Stimulated activated CD8-positive, alpha-beta memory T cell treated with anti-CD3 and anti-CD28 coated beads, Interleukin-7, amount 100 ng/mL, for 48 hours (primary cell): ENCODE measurements at places on chromosomes 16 and 17.

DNA sequence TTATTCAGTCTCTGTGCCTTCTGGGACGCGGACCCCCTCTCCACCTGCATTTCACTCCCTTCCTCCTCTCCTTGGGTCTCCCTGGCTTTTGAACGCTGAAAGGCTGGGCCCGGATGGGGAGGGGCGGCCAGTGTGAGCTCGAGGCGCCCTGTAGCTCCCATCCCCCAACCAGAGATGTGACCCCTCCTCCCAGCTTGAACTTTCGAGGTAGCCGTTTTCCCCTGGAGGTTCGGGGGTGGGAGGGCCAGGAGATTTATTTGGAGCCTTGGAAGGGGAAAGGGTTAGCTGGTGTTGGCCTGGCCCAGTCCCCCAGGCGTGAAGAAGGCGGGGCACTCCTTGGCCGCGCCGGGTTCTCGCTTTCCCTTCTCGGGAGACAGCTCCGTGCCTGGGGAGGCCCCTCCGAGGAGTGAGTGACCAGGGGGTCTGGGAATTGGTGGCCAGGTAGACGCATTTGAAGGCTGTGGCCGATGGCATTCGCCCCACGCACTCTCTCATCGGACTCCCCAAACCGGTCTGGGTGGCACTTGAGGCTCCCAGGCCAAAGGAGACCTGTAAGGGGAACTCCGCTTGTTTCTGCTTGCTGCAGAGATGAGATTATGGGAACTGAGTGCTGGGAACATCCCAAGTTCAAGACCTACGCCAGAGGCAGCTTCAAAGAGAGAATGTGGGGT, 942 bp downstream of the LDAF1 start:
- no peak for DNase-seq

DNA sequence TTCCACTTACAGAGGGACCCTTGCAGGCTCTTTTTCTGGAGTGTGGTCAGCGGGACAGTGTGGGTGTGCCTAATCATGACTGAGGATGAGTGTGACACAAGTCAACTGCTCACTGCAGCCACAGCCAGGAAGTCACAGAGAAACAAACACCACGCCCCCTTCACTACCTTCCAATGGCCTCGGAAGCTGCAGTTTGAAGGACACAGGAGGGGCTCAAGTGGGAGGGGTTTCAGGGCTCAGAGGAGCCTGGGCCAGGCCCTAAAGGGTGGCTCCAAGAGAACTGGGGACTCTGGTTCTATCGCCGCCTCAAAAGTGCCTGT, 116.2 kb upstream of the SDK2 start:
- no peak for DNase-seq

DNA sequence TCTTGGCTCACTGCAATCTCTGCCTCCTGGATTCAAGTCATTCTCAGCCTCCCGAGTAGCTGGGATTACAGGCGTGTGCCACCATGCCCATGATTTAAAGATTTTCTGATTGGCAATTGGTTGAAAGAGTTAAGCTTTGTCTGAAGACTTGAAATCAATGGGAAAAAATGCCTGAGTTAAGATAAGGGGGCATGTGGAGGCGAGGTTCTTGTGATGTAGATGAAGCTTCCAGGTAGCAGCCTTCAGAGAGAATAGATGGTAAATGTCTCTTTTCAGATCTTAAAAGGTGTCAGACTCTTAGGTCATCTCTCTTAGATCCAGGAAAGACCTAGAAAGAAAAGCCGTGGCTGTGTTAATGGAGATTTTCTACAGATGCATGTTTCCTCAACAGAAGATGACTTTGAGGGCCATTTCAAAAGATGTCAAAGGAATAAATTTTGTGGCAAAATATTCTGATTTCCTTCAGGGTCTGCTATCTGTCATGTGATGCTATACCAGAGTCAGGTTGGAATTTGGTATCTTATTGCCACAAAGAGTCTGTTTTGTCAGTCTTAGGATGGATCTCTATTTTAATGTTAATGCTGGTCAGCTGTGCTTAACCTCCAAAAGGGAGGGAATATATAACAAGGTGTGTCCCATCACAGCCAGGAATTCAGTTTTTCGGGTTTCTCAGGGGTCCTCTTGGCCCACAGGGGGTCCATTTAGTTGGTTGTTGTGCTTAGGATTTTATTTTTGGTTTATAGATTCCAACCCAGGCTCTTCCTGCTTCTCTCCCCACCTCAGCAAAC, 58.3 kb upstream of the AKTIP start:
- no peak for DNase-seq

DNA sequence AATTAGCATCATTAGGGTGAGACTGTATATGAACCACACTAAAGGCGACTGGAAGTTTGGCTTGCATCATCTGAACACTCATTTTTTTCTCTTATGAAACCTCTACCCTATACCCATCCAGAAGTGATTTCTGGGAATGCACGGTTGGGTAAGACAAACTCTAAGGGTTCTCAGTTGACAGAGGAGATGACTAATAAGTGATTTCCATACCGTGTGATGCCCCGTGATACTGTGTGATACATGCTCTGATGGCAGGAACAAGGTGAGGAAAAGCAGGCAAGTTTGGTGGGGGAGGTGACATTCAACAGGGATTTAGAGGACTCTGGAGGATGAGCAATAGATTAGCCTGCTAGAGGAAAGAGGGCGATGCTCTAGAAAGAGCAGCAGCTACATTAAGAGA, 156.4 kb upstream of the CCL2 start:
- DNase-seq, result no peak

- DNase-seq, result no peak
Measured at GRCh38 chr17:4920351-4921048, 11.6 kb upstream of the GP1BA start.

DNA sequence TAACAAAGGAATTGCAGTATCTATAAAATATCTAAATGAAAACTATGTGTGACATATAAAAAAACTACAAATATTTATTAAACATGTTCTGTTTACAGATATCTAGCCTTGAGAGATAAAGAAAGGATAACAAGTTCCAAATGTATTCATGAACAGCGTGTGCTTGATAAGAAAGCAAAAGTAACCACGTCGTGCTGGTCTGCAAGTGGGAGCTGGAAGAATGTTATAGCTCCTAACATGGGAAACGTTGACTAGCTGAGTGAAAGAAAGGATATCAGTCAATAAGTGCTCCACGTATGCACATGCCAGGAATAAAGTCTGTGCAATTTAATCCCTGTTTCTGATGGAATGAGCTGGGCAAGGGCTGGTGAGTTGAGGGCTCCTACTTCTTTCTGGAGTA, 71.2 kb upstream of the CDYL2 start:
- DNase-seq, result no peak

DNA sequence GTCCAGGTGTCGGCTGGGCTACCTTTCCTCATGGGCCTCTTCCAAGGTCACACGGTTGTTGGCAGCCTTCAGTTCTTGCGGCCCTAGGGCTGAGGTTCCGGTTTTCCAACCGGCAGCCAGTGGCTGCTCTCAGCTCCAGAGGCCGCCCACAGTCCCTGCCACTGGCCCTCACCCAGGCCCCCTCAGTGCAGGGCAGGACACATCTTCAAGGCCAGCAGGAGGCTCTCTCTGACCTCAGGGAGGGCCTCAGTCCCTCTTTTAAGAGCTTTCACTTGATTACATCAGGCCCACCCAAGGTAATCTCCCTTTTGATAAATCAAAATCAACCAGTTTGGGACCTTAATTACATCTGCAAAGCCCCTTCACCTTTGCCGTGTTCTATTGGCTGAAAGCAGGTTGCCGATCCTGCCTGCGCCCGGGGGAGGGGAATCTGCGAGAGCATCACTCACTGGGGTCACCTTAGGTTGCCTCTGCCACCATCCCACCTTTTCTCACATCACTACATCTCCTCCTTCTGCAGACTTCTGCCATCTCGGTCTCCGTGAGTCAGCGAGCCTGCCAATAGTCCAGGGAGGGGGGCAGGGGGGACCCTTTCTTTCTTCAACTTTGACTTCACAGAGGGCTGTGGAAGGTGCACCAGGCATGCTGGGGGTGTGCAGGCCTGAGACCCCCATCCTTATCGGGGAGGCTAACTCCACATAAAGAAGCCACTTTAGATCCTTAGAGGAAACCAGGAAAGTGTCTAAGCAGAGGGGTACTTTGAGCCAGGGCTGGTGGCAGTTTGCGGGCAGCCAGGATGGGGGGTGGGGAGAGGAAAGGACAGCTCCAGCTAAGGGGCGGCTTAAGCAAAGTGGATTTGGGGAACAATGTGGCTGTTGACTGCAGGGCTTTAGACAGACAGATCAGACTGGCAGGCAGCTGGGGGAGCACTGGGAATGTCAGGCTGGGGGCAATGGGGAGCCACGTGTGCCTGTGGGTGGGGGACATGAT, 28.8 kb upstream of the NXPH3 start:
- no peak for DNase-seq

GRCh38 chr16:67181346-67181745, 2.4 kb downstream of the MATCAP1 start:
- DNase-seq, result no peak

GRCh38 chr16:30352488-30353401, 2.4 kb downstream of the CD2BP2 start:
- DNase-seq, result no peak

DNA sequence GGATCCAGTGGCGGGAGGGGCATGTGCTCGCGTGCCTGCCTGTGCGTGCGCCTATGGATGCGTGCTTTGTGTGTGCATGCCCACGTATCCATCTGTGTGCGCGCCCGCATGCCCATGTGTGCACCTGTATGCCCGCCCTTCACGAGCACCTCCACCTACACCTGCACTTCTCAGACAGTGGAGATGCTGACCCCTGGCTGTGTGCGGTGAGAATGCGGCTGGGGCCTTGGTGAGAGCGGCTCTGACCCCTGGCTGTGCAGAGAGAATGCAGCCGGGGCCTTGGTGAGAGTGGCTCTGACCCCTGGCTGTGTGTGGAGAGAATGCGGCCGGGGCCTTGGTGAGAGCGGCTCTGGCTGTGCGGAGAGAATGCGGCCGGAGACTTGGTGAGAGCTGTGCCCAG, 33.9 kb downstream of the AXIN1 start:
- no peak for DNase-seq

- no peak for DNase-seq
Measured at GRCh38 chr16:12255473-12255872, 278.9 kb downstream of the SNX29 start.

- no peak for DNase-seq
Measured at GRCh38 chr16:30437511-30438046, 7.7 kb upstream of the DCTPP1 start.

- DNase-seq, result no peak
Measured at GRCh38 chr16:55052741-55053415, 122.2 kb downstream of the IRX5 start.

- DNase-seq, result no peak
Measured at GRCh38 chr16:2086812-2087747, 39.3 kb downstream of the TSC2 start.

- no peak for DNase-seq
Measured at GRCh38 chr17:10136258-10136981, 62.0 kb downstream of the GAS7 start.

GRCh38 chr17:57481910-57482391, 225.6 kb downstream of the MSI2 start:
- DNase-seq, result no peak

- no peak for DNase-seq
Measured at GRCh38 chr17:76688165-76688622, 22.6 kb downstream of the MXRA7 start.

DNA sequence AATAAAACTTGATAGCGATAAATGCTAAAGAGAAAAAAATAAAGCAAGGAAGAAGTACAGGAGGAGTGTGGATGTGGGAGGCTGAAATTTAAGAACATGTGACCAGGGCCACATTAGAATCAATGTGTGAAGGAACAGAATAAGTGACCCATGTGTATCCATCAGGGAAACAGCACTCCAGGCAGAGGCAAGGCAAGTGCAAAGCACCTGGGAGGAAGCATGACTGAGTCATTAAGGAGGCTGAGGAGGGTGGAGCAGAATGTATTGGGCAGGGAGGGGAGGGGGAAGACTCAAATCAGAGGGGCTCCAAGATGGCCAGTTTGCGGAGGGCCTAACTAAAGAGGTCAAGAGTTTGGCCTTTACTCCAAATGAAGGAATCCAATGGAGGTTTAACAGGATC, 8.0 kb downstream of the CDR2 start:
- no peak for DNase-seq

- no peak for DNase-seq
Measured at GRCh38 chr17:27771586-27771985, 28.7 kb downstream of the NOS2 start.

DNA sequence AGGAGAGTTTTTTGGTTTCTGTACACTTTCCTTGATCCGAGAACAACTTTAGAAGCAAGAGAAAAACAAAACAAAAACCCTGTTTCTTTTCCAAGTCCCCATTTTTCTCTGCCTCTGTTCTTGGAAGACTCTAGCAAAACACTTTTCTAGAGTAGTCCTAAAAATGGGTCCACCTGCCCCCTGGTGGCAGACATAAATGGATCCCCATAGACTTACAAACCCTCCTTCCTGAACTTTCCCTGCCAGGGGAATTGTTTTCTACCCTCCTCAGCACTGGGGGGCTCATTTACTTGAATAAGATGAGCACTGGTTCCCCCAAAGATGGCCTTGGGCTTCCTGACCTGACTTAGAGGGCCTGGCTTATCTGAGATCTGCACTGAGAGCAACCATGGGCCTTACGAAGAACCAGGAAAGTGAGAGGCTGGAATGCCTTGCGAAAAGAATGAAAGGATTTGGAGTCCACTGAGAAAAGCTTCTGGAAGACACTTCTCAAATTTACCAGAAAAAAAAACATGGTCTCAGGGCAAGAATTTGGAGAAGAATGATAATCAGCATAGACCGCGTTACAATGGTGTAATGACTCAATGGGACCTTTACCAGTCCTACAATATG, 48.0 kb upstream of the CDYL2 start:
- peak; percentile 9 for DNase-seq

DNA sequence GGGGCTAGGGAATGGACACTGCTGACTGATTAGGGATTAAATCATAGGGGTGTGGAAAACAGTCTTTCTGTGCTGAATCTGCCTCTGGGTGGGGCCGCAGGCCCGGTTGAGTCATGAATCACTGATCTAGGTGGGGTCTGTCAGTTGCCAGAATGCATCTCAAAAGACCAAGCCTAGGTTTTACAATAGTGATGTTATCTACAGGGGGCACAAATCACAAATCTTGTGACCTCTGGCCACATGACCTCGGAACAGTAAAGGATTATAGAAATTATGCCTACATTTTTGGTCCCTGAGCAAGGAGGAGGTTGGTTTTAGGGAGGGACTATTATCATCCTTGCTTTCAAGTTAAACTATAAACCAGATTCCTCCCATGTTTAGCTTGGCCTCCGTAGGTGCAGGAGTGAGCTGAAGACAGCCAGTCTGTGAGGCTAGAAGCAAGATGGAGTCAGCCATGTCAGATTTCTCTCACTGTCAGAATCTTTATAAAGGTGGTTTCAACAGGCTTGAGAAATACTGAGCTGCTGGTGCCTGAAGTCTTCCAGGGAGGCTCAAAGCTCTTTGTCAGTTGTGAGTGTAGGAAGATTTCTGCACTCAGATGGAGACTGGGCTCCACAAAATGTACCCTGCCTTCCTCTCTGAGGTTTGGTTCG, 12.9 kb downstream of the GNGT2 start:
- no peak for DNase-seq

- no peak for DNase-seq
Measured at GRCh38 chr16:19173649-19174383, 5.8 kb downstream of the SYT17 start.
